Activated naive CD8-positive, alpha-beta T cell treated with anti-CD3 and anti-CD28 coated beads, Interleukin-2, amount 50 U/mL, for 24 hours (primary cell): ENCODE measurements at places on chromosomes 16 and 17.
A peak's percentile ranks its signal among the peaks of the same experiment; 100 is the strongest.

DNA sequence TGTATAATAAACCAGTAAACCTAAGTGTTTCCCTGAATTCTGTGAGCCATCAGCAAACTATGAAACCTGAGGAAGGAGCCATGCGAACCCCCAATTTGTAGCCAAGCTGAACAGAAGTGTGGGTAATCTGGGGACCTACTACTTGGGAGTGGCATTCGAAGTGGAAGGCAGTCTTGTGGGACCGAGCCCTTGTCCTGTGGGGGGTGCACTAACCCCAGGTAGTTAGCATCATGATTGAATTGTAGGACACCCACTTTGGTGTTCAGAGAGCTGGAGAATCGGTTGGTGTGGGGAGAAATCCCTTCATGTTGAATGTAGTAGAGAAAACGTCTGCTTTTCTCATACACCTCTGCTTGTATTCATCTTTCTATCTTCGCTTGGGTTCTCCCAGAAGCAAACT lies 79.7 kb upstream of the CPHXL start:
- DNase-seq, result no peak

DNA sequence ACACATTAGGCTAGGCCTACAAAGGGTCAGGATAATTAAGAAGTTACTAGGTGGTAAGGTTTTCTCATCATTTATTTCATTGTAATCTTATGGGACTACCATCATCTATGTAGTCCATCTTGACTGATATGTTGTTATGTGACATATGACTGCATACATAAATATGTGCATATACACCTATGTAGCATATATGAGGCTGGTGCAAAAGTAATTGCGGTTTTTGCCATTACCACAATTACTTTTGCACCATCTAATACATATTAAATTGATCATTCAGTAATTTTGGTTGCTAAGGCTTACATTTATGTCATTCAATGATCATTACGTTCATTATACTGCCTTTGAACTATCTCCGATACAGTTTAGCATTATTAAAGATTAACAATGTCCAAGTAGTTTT lies 167.8 kb upstream of the AXIN2 start:
- DNase-seq, result no peak

DNA sequence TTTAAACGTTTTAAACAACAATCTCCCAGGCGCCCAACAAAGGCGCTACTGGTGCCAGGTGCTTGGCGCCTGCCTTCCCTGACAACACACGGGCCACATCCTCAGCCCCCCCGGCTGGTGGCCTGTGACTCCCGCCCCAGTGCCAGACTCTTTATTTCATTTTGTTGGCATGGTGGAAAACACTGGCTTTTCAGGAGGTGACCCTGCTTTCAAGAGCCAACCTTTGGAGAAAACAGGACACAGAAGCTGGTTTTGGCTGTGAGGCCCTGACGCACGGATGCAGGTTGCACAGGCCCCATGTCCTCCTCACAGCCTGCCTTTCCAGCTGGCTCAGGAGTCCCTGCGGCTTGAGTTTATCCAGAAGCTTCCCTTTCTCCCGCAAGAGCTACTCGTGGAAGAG lies 100.0 kb downstream of the METRNL start:
- no peak for DNase-seq

GRCh38 chr16:79949417-79949816 lies 348.9 kb upstream of the MAF start:
- DNase-seq, result no peak

DNA sequence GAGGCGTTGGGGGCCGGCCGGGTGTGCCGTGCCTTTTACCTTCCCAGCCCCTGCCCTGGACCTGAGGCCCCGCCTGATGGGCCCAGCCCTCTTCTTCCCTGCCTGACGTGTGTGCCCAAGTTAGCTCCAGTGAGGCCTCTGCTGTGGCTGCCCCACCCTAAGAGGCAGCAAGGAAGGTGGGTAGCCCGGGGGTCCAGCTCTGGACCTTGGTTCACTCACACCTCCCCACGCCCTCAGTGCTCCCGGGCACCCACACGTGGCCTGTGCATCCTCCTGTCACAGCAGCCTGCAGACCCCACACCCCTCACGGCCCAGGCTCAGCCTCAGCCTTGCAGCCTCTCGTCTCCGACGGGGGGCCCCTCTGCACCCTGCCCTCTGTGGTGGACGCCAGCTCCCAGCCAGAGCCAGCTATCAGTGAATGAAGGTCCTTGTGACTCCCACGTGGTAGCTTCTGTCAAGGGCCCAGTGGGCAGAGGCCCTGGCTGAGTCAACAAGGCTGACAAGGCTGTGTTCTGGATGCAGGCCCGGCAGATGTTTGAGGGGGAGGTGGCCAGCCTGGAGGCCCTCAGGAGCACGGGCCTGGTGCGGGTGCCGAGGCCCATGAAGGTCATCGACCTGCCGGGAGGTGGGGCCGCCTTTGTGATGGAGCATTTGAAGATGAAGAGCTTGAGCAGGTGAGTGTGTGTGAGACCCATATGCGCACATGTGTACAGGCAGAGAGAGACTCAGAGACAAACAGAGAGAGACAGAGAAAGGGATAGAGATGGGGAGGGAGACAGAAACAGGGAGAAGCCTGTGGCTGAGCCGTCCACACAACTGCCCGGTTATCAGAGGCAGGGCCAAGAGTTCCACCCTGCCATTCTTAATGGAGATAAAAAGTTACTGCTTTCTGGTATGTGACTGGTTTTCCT lies 2.8 kb downstream of the FN3K start:
- DNase-seq, result no peak

DNA sequence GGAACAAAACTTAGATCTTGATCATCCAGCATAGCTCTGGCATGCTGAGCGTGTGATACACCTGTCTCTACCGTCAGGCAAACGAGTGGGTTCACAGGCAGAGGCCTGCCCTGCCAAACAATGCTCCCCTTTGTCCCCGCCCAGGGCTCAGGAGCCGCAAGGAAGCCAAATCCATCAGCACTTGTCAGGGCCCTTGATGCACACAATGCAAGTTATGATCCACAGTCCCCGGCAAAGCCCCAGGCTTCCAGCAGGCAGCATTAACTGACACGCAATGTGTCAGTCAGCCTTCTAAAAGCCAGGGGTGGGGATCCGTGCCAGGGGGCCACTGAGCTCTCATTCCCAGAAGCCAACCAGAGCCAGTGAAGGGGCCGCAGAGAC lies 460.9 kb downstream of the SLC39A11 start:
- no peak for DNase-seq

- DNase-seq, result no peak
These were observed 447.0 kb downstream of the SOX9 start for GRCh38 chr17:72567774-72568173.

GRCh38 chr17:82781894-82782274 lies 30.0 kb downstream of the TBCD start:
- peak; percentile 82 for DNase-seq

DNA sequence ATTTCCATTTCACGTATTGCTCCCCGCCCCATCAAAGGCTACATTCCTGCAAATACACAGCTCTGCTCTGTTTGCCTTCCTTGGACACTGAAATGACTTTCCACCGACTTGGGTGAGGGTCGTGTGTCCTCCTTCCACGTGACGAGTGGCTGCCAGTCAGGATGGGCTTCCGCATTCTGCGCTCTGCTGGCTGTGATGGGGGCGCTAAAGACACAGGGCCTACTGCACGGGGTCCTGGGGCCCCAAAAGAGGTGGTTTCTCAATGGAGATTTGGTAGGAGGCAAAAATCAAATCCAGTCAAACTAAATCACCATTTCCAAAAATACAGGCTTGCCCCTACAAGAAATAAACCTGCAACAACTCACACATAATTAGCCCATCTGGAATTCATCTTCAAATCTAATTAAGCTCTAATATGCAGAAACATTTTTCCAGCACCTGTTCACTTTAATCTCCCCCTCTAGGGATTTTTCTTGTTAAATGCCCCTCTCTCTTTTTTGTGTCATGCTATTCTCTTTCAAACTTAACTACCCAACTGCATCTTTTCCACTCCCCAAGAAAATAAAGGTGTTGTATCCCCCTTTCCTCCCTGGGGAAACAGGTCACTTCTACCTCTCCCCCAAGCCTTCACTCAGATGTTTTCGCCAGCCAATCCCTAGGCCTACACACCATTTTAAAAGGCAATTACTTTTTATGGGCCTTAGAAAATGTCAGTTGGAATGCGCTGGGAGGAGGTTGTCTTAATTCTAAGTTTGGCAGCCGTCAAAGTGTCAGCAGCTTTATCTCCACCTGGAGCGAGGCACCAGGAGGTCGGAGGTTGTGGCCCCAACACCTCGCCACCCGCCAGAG lies 21.9 kb upstream of the FAAP100 start:
- no peak for DNase-seq

DNA sequence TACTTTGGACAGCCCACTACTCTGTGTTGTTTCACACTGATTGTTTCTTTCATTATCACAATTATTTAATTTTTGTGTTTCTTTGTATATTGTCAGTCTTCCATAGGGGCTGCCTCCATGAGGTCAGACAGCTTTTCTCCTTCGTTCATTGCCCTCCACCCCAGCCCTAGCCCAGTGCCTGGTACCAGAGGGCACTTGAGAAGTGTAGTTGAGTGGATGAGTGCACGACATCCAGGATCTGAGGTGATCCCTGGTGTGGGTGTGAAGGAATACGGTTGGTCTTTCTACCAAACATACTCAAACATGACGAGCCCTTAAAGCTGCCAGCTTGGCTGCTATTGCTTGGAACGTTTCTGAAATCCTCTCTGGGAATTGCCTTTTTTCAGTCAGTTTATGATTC lies 37.9 kb downstream of the DHRS7B start:
- DNase-seq, result no peak

GRCh38 chr17:55160501-55160900 lies 104.3 kb upstream of the HLF start:
- DNase-seq, result no peak

DNA sequence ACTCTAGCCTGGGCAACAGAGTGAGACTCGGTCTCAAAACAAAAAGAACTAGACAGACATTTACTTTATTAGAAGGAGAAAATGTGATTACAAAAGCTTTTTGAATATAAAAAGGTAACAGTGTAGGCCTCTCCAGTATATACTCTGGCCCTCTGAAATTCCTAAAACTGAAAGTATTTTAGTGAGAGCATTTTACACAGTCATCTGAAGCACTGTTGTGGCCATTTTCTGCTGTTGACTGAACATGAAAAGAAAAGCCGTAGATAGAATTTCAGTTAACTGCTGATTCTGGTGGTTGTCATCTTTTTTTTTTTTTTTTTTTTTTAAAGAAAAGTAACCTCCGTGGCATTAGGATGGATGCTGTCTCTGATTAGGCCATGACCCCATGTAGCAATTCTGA lies 15.6 kb downstream of the DUSP14 start:
- no peak for DNase-seq
